ENCODE measurements at places on chromosomes 1 and 21. TPM values are rescaled to one million over a fixed set of nuclear protein-coding genes. Genes with fewer than 3 reads are reported as not detected.

- no peak for DNase-seq
Observed at GRCh38 chr1:84379917-84380180, 18.4 kb upstream of the DNASE2B start.

DNA sequence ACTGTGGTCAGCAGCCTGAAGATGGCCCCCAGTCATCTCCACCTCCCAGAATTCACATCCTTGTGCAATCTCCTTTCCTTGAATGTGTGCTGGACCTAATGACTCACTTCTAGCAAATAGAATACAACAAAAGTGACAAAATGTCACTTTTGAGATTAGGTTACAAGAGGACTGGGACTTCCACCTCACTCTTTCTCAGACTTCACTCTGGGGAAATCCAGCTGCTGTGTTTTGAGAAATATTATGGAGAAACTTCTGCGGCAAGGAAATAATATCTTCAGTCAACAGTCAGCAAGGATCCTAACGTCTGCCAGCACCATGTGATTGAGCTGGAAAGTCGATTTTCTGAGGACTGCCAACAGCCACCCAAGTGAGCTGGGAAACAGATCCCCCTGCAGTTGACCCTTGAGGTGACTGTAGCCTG lies 70.5 kb upstream of the GADD45A start:
- DNase-seq: no peak

GRCh38 chr1:87926921-87927320 lies 598.2 kb downstream of the LMO4 start:
- no peak for DNase-seq

DNA sequence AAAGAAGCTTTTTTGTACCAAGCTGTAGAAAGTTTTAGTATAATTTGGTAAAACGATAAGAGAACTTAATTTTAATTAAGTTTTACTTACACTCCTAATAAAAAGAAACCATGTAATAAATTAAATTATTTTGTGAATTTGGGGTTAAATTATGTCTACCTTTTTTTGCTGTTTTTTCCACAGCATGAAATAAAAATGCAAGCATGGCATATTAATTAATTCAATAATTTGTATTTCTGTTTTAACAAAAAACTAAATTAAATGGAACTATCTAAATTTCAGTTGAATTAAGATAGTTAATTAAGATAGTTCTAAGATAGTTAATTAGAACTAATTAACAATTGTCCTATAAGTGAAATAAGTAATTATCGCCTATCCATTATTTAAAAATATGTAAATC lies 39.4 kb downstream of the VANGL2 start:
- DNase-seq: no peak

GRCh38 chr1:93306920-93307319 lies 38.8 kb upstream of the DR1 start:
- DNase-seq: no peak

- DNase-seq: no peak
Observed at GRCh38 chr21:34687065-34687464, 18.3 kb downstream of the CLIC6 start.

DNA sequence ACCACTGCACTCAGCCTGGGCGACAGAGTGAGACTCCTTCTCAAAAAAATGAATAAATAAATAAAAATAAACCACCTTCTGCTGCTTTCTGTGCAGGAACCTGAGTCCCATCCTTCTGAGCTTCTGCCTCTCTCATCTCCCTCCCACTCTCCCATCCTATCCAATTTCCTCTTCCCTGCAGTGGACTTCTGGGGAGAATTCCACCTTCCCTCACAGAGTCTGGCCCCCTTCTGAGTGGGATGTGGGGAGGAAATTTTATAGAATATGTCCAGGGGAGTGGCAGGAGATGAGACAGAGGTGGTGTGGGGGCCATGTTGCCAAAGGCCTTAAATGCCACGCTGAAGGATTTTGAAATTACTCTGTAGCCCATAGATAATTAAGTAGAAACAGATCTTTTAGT lies 5.4 kb upstream of the EFNA1 start:
- DNase-seq: no peak

DNA sequence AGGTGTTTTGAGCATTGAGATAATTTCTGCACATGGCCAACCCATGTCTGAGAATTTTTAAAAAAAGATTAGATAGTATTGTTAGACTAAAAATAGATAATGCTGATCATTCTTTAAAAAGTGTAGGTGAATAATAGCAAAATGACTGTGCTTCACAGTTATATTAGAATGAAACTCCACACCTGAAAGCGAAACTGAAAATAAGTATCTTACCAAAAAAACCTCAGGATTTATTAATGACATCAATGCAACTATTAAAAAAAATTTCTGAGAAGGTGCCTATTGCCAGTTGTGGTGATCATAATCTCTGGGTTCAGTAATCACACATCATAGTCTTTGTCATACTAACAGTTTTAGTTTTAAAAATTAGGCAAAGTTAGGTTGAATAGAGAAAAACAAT lies 36.5 kb downstream of the PLA2G4A start:
- no peak for DNase-seq

GRCh38 chr1:76073481-76073880 lies 1.1 kb upstream of the ST6GALNAC3 start:
- DNase-seq: no peak

DNA sequence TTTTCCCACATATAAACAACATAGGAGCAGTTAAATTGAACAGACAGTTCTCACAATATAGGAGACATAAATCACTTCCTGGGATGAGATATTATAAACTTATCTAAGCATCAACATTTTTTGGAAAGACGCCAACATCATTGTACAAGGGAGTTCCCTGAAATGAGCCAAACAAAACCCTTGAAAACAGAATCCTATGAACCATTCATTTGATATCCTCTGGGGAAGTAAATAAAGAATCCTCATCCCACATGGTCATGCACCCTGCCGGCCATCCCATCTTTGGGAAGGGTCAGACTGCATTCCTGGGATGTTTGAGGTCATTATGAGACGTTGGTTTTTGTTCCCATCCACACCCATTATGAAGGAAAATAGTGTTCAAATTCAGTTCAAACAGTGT lies 111.8 kb upstream of the USP25 start:
- no peak for DNase-seq

DNA sequence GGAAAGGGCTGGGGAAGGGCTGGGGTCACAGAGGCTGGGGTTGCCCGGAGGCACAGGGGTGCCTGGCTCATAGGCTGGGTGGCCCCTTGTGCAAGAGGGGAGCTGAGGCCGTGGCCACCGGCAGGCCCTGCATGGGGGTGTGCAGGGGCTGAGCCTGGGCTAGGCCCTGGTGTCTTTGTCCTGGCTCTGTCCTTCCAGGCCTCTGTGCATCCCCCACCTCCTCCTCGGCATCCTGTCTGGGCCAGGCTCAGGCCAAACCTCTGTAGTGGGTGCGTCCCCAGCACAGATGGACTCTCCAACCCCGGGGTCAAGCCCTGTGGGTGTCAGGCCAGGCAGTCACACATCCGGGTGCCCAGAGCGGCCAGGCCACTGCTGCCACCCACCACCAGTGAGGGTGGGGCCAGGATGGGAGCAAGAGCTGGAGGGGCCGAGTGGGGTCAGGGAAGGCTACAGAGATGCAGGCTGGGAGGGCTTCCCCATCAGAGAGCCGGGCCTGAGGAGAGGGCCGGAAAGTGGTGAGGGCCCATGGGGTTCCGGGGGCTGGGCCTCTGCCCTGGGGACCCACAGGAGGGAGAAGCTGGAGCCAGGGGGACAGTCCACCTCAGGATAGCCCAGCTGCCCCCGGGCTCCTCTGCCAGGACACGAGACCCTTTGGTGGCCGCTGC lies 19.4 kb downstream of the PANK4 start:
- DNase-seq: no peak

DNA sequence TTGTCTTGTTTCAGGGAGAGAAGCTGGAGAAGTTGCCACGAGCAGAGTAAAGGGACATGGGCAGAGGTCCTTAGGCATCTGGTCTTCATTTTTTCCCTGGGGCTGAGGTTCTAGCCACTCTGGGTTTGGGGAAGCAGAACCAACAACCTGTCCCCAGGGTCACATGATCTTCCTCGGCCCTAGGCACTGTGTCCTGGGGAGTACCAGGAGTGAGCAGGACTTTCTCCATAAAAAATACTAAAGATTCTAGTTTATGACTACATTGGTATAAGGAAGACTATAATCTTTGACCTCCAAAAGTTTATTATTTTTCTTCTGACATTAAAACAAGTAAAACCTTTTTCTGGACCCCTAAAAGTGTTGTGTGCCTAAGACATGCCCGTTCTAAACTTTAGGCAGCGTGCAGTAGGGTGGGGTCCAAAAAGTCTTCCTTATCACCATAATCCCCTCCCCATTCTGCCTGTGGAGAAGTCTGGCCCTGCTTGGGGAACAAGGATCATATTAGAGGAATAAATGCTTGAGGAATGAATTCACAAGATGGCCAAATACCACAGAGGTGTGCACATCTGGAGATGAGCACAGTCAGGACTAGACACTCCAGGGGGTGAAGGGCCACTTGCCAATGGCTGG lies 19.3 kb upstream of the IGSF3 start:
- DNase-seq: no peak

- no peak for DNase-seq
Observed at GRCh38 chr1:243507672-243508302, 251.9 kb downstream of the SDCCAG8 start.

- no peak for DNase-seq
Observed at GRCh38 chr1:182146286-182146685, 84.8 kb upstream of the ZNF648 start.

- DNase-seq: no peak
Observed at GRCh38 chr1:204961765-204962419, 81.1 kb upstream of the CNTN2 start.

GRCh38 chr21:46157396-46157986 lies 2.1 kb upstream of the FTCD start:
- DNase-seq: no peak

GRCh38 chr1:14476170-14476955 lies 122.1 kb upstream of the KAZN start:
- DNase-seq: no peak

DNA sequence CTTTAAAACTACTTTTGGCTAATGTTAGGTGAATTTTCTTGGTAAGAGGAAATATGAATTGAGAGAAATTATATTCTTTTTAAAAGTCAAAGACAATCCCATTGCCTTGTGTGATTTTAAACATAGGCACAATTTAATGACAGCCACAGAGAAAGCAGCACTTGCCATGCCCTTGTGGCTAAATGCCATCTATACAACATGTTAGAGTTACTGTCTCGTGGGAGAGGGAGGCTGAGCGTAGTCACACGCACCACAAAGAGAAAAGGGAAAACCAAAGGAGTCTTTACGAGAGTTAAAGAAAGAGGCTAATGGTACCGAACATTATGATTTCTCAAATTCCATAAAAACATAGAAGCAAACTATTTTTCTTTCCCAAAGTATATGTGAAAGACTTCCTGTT lies 537.9 kb downstream of the PTPRC start:
- DNase-seq: no peak

GRCh38 chr1:12424793-12425192 lies 193.2 kb downstream of the DHRS3 start:
- DNase-seq: no peak

GRCh38 chr1:37410815-37411214 lies 63.6 kb upstream of the ZC3H12A start:
- DNase-seq: peak; percentile 9

DNA sequence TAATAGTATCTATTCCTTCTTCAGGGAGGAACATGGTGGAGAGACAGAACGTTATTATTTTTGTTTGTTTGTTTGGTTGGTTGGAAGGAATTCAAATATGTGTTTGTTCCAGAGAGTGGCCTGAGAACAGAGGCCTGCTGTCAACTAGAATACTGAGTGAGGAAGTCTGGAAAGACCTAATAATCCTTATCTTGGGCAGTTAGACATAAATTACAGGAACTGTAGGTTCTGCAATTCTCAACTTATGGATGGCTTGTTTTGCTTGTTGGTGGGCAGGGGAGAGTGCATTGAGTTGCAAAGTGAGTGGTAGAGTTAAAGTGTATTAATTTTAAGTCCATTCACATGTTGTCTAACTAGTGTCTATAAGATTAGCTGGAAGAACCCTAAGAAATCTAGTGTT lies 197.6 kb downstream of the BACH1 start:
- no peak for DNase-seq

- DNase-seq: no peak
Observed at GRCh38 chr1:2345297-2346075, 45.9 kb downstream of the MORN1 start.

- DNase-seq: no peak
Observed at GRCh38 chr1:60173729-60174505, 100.3 kb upstream of the C1orf87 start.

- DNase-seq: no peak
Observed at GRCh38 chr1:218613105-218613504, 268.0 kb downstream of the TGFB2 start.

GRCh38 chr1:223669003-223669795 lies 3.7 kb upstream of the CAPN8 start:
- DNase-seq: no peak

GRCh38 chr1:113538225-113538624 lies 147.9 kb downstream of the MAGI3 start:
- no peak for DNase-seq

- DNase-seq: no peak
Observed at GRCh38 chr21:33760641-33761440, 118.5 kb downstream of the ITSN1 start.

DNA sequence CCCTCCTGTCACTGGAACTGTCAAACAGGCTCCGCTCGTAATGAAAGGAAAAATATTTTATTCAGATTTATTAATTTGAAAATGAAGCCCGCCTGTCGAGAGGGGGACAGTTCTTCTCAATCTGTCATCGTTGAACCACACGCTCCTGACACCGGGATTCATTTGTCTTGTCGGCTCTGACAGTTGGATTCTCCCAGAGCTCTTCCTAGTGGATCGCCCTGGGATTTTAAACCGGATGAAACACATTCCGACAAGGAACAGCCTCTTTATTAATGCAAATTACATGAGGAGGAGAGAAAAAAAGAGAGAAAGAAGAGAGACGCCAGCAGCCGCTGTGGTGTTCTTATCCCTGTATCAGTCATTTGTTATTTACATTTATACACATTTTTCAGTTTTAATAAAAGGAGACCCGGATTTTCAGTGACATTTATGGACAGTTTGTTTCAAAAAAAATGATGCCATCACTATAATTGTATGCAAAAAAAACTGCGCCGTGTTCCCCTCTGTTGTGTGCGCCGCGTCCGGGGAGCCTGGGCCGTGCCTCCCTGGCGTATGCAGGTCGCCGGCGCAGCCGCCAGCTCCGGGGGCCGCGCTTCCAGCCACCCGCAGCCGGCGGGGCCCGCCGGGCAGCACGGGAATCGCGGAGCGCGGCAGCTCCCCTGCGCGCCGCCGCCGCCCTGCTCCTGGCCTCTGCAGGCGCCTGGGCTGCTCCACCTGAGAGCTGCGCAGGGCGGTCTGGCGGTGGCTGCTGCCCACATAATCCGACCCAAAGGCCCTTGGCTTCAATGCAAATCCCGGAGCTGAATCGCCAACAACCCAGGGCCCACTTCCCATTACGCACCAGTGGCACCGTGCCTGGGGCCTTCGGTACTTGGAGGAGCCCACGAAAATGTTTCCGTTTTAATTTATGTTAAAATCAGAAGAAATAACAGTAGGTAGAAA lies 237.9 kb upstream of the PBX1 start:
- DNase-seq: no peak

- DNase-seq: no peak
Observed at GRCh38 chr1:59219916-59220315, 77.0 kb upstream of the FGGY start.

Gene RGS13
- not detected for polyA plus RNA-seq

Gene MEX3A
- 9.1 TPM for polyA plus RNA-seq

Gene RXFP4
- 1.9 TPM for polyA plus RNA-seq

Gene FASLG
- 0.08 TPM for polyA plus RNA-seq

Gene GJA4
- polyA plus RNA-seq: not detected

Gene CACNA1S
- polyA plus RNA-seq: not detected

Gene GABRD
- polyA plus RNA-seq: not detected

Gene IFFO2
- polyA plus RNA-seq: 6.9 TPM

Gene GUCA2B
- polyA plus RNA-seq: not detected

Gene LHX4
- 0.03 TPM for polyA plus RNA-seq

Gene LRRN2
- not detected for polyA plus RNA-seq

Gene SYTL1
- polyA plus RNA-seq: 11.1 TPM

Gene COL24A1
- polyA plus RNA-seq: 0.07 TPM
